ENCODE measurements at places on chromosomes 7 and 10.

DNA sequence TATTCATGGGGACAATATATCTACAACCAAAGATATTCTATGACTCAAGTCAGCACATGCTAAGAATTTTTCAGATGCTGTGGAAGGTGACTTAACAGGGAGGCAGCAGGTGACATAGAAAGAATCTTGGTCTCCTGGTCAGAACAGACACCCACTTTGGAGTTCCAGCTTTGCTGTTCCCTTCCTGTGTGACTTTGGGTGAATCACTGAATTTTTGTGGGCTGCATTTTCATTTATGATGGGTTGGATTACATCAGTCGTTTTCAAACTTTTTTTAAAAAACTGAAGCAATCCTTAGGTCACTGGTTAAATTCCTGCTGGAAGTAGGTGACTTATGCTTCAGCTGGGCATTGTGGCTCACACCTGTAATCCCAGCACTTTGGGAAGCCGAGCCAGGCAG, 24.9 kb downstream of the RGR start:
- no peak for ATAC-seq

- no peak for ATAC-seq
These were observed 368.5 kb upstream of the MGMT start for GRCh38 chr10:129098517-129098916.

DNA sequence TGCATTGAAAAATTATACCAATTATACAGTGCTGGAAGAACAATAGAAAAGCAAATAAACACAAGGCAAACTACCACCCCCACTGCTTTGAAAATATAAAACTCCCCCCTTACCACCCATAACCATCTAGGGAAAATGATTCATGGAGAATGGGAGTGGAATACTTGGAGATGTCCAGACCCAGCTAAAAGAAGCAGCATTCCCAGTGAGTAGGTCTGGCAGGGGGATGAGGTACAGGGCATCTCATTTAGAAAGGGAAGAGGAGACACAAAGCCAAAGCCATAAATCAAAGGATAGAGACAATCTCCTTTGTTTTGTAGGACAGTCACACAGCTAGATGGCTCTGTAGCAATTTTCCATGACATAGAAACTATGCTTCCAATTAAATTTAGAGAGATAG, 36.0 kb upstream of the DGKI start:
- ATAC-seq = peak; percentile 46

- peak; percentile 76 for ATAC-seq
These were observed at the start of gene GRM3 for GRCh38 chr7:86643561-86644281. TSS of gene GRM3 (plus strand) at chr7:86643909. CDS start at chr7:86765146, 121,237 bp downstream.

DNA sequence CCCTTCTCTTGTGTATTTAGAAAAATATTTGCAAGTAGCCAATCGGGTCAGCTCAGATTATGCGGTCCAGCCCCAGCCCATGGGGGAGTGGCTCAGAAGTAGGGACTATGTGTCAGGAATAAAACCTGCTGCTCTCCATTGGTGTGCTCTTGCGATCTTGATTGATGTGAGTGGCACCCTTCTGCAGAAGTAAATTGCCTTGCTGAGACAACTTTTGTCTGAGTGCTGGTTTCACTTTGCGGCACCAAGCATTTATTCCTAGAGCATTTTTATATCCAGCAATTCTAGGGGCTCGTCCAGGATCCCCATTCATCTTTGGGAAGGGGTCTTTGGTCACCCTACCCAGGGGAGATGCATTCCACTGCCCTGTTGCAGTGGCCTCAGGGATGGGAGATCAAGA, 26.1 kb upstream of the FAM221A start:
- ATAC-seq = no peak

GRCh38 chr7:153320681-153321080, 561.1 kb downstream of the ACTR3B start:
- ATAC-seq = no peak

DNA sequence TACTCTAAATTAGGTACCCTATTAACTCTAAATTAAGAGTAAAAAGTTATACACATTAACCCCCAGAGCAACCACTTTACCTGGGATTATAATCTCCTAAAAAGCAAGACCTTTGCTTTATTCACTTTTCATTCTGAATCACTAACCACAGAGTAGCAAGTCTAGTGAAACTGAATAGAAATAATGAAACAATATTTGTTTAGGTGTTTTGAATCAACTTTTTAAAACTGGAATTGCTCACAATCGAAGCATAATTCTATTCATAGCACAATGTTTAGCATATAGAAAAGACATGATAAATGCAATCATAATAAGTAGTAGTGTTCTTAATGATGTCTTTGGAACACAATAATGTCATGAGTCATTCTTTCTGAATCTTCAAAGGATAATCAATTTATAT, 37.0 kb upstream of the CASD1 start:
- no peak for ATAC-seq

Measured in SK-N-SH treated with all-trans-retinoic acid at 6 μM for 48 hours (cell line).